ENCODE measurements at places on chromosomes 11 and 22.

DNA sequence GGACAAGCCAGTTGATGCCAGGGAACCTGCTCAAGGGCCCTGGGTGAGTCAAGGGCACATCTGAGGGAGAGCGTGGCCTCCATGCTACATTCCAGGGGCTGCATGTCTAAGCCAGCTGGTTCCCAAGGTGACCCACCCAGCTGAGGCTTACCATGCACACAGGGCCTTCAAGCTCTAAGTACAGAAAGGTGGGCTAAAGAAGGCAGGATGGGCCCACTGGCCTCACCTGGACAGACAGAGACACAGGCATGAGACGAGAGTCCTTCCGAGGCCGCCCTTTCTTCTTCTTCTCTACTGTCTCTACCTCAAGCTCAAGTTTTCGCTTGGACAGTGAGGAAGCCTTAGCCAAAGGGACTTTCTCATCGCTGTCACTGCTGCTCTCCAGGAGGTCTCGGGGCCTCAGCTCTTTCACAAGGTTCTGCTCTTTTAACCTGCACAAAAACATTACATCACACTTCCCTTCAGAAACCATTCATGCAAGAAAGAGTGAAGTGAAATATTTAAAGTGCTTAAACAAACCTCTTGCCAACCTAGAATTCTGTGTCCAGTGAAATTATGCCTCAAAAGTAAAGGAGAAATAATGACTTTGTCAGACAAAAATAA lies 69.9 kb downstream of the HIRA start:
- no peak for DNase-seq

GRCh38 chr22:42972649-42973535 lies 42.1 kb downstream of the PACSIN2 start:
- no peak for DNase-seq

DNA sequence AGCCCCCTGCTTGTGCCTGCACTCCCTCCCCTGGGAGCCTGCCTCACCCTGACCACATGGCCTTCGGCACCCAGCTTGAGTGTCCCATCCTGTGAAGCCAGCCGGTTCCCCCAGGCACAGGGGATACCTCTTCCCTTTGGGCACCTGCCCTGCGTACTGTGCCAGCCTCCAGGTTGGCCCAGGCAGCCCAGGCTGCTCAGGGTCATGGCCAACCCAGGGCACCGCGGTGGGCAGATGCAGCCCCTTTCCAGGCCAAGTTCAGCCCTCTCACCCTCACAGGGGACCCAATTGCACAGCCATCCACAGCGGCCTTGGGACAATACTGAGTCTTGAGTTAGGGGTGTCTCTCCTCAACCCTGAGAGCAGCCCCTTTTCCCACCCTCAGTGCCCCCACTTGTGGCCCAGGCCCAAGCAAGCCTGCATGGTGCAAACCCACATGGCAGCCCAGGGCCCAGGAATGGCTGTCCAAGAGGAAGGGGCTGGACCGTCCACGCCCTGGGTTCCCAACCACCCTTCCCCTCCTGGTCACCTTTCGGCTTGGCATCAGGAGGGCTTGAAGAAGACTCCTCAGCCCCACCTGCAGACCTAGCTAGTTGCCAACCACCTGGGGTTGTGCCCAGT lies 87.7 kb downstream of the CDKN1C start:
- no peak for DNase-seq

- DNase-seq = no peak
These were observed 6.4 kb upstream of the CCND1 start for GRCh38 chr11:69634590-69634989.

DNA sequence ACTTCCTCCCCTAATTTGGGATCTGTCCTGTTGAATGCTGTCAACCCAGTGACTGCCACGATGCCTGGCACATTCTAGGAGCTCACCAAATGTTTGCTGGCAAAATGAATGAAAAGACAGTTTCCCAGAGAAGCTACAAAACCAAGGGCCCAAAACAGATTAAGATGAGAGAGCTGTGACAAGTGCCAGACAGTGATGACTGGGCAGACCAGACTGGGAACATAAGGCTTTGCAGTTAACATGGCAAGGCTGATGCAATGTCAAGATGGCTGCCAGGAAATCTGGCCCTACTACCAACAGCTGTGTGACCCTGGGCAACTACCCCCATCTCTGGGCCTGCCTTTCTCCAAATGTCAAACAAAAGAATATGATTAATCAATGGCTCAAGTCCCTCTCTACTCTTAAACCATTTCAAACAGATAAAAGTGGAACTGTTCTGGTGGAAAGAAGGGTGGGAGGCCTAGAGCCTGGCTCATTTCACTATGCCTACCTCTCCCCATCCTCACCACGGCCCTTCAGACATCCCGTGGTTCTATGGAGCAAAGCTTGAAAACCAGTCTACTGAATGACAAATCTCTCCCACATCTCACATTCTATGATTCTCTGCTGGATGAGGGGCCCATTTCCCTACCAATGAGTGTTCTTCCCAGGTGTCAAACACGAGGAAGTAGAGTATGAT lies 12.8 kb downstream of the AP1B1 start:
- no peak for DNase-seq

DNA sequence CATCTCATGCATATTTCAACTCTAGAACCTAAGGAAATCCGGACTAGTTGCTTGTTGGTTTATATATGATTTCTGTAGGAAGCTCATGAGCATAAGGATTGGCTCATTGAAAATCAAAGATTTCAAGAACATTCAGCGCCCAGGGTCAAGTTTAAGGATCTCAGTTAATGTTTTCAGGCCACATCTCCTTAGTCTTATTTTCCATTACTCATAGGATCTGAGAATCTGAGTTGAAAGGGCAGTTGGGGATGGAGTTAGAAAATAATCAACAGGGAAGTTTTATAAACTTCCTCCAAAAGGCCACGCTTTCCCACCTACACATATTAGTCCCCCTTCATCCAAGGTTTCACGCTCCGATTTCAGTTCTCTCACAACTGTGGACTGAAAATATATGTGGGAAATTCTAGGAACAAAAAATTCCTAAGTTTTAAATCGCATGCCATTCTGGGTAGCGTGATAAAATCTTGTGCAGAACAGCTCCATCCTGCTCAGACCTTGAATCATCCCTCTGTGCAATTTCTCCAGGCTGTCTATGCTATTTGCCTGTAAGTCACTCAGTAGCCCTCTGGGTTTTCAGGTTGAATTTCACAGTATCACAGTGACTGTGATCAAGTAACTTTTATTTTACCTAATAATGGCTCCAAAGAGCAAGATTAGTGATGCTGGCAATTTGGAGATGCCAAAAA lies 160.2 kb downstream of the KIRREL3 start:
- no peak for DNase-seq

DNA sequence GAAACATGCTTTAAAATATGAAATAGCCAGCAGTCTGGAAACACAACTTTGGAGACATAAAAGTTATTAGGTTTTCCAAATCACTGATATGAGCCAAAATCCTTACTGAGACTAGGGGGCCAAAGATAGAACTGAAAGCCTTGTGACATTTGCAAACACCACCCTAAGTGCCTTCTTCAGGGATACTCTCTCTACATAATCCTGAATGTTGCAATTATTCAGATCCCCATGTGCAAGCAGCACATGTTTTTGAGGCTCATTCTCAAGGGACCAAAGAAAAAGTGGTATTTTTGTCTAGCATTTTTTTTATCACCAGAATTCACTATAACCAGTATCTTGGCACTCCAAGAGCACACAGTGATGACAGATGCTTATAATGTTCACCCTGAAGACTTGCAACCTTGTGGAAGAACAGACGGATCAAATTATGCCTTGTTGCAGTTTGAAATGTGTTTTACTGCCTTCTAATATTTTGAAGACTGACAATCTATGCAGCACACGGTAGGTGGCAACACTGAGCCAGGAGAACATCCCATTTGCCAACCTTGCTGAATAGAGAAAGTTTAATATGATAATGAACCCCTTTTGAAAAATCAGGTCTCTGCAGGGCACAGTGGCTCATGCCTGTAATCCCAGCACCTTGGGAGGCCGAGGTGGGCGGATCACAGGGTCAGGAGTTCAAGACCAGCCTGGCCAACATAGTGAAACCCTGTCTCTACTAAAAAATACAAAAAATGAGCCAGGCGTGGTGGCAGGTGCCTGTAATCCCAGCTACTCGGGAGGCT lies 78.5 kb downstream of the PLEKHA7 start:
- no peak for DNase-seq

- DNase-seq = no peak
These were observed 102.7 kb upstream of the BIRC3 start for GRCh38 chr11:102214623-102215022.

- DNase-seq = no peak
These were observed 1480.8 kb downstream of the BRD1 start for GRCh38 chr22:48346911-48347310.

DNA sequence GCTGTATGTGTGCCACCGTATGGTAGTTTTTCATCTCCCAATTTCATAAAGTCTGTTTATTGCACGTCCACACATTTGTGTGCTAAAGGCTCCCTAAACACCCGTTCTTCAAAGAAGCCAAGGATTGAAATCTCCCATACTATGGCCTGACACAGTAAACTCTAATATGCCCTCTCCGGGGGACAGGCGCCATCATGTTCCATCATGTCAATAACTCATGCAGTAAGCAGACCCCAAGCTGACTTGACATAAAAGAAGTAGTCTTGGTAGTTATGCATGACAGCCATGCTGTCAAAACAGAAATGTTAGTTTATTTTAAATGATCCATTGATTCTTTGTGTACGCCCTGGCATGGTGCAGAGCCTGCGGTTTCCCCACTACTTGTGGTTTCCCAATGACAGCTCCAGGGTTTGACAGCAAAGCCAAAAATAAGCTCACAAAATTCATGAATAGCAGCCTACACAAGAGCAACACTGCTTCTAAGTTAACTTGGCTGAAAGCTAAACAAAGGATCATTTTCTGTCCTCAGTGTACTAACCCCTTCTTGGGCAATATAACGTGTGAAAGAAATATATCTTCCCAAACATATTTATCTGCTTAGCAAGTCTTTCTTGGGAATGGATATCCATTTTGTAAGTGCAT lies 56.5 kb upstream of the CABP7 start:
- DNase-seq = no peak

GRCh38 chr11:91869686-91870085 lies 354.9 kb upstream of the FAT3 start:
- no peak for DNase-seq

DNA sequence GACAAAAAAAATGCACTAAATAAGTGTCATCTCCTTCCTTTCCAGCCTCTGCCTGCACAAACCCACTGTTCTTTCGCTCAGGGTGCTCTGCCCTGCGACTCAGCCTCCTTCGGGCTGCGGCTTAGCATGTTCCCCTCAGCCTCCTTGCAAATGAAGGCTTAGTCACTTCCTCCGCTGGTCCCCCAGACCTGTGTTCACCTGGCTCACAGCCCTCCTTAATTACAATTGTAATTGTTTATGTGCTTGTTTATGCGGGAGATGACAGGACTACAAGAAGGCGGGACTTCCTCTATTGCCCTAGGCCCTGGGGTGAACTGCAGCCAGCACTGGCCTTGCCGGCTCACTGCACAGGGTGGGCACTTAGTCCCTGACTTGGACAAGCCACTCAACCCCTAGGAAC lies 303.6 kb downstream of the KIRREL3 start:
- DNase-seq = no peak

- DNase-seq = no peak
These were observed at the start of gene ADM for GRCh38 chr11:10304495-10305261. Gene ADM (plus strand): TSS chr11:10305073. CDS start chr11:10305701, 628 bp downstream.

DNA sequence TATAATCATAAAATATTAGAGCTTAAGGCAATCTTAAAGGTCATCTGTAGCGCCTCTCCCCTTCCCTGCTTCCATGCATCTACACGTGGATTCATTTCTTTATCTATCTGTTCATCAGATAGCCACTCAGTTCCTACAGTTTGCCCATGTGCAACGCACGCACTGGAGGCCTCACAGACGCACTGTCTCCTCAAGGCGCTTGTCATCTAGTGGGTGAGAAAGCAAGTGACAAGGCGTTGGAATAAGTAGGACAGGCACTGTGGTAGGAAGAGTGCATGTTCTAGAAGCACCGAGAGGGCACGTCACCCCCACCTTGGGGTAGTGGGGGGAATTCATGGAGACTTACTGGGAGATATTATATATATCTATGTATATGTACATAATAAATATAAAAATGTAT lies 20.8 kb upstream of the JAM3 start:
- DNase-seq = no peak

DNA sequence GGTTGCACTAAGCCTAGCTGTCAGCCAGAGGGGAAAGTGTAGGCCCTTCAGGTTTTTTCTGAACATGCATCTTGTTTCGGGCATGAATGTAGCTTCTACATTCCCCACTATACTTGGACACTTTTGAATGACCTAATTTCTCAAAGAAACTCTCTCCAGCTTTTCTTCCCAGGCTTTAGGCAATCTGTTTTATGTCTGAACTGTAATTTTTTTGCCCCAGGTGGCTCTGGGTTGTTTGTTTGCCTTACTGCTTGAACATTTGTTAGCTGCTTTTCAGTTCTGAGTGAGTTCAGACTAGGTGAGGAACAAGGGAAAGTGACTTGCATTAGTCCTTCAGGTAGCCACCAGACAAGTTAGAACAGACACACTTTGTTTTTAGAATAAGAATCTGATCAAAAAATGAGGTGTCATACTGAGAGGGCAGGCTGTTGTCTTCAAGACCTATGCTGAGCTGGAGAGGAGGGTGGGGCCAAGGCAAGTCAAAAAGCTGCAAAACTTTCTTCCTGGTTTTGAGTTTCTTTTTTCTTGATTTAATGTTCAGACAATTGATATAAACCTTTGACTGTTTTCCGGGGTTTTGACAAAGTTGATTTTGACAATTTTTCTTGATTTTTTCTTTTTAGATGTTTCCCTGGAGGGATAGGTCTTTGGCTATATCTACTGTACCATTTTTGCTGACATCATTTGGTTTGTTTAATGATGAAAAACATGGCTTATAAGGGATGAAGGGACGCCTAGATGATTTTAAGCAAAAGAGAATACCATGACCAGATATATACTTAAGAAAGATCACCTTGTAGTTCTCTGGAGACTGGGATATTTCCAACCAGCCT lies 182.8 kb downstream of the WNT11 start:
- no peak for DNase-seq

GRCh38 chr11:115425816-115426215 lies 78.4 kb downstream of the CADM1 start:
- DNase-seq = no peak

DNA sequence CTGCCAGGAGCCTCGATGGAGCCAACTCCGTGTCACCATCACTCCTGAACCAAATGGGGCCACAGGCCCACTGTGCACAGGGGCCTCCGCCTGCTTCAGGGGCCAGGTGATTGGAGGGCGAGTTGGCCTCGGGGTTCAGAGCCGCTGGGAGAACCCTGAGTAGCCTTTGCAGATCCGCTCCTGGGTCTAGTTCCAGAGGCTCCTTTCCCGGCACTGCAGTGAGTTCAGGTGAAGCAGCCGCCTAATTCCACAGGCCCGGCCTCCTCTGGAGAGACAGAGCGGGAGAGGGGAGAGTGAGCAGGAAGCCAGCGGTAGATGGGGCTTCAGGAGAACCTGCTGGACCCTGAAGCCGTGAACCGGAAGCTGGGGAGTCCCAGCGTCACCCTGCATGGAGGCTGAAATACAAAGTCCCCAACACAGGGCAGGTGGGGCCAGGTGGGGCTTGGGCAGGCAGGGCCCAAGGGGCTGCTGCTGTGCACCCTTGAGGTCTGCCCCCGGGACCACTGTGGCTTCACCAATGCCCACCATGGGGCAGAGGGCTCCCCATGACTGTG lies 22.5 kb downstream of the DRD4 start:
- no peak for DNase-seq
